CD8-positive, alpha-beta T cell (primary cell): ENCODE measurements at places on chromosomes 6 and 20.

- no peak for DNase-seq
Observed at GRCh38 chr20:4161401-4162251, 146.3 kb upstream of the RNF24 start.

- no peak for DNase-seq
Observed at GRCh38 chr6:5562277-5562676, 301.0 kb downstream of the FARS2 start.

DNA sequence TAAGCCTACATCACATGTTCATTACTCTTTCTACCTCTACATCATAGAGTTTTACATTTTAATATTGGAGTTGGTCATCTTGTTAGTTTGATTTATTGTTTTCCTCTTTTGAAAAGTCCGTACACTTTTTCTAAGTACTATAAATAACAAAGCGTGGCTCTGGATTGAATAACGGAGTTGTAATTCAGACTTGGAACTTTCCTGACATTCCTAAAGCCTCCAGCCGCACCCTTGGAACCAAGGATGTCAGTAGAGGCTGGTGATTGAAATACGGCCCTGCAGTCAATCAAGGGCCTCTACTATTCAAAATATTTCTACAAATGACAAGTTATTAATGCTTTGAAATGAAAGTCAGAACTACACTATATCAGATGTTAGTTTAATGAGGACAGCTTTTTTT, 301.9 kb upstream of the TBX18 start:
- DNase-seq = no peak

GRCh38 chr6:165186441-165187205, 122.8 kb downstream of the C6orf118 start:
- no peak for DNase-seq

- no peak for DNase-seq
Observed at GRCh38 chr6:137206577-137206976, 12.6 kb downstream of the IFNGR1 start.

- DNase-seq = no peak
Observed at GRCh38 chr20:45630371-45630770, 713 bp downstream of the WFDC9 start.

DNA sequence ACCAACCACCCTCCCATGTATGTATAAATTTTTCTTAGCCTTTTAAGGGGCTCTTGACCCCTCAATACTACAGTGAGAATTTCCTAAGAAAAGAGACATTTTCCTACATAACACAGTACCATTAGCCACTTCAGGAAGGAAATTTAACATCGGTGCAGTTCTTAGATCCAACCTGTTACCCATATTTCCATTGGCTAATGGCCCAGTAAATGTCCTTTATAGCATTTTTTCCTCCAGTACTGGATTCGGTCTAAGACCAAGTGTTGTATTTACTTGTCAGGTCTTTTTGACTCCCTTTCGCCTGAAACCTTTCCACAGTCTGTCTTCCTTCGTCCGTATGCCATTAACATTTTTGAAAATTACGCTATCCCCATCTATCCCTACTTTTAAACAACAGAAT, 173.4 kb upstream of the PMEPA1 start:
- no peak for DNase-seq

DNA sequence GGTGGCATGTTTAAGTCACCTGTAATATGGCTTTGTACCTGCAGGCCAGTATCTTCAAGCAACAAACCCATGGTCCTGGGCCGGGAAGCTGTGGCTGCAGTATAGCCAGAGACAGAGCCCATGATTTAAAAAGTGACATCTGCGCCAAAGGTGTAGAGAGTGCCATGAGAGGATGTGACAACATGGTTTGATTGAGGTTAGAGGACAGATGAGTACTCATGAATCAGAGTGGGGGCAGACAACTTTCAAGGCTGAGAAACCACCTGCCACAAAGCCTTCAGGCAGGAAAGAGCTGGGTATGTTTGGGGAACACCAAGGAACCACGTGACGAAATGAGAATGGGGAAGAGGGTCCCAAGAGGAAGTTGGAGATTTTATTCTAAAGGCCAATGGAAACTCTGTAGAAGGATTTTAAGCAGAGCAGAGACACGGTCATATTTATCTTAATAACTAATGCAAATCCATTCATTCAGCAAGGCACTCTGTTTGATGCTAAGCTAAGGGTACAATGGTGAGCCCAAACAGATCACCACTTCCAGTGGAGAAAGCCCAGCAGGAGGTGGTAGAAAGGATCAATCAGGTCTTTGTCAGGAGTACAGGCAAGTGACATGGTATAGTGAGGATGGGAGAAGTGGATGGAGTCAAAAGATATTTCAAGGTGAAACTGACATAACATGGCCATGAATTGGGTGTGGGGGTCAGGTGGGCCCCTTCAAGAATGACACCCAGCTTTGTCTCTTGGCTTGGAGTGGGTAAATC, 3.4 kb upstream of the MICAL1 start:
- DNase-seq = peak; percentile 25
